ENCODE measurements at places on chromosomes 6 and 20. TPM values are rescaled to one million over a fixed set of nuclear protein-coding genes. Genes with fewer than 3 reads are reported as not detected.

DNA sequence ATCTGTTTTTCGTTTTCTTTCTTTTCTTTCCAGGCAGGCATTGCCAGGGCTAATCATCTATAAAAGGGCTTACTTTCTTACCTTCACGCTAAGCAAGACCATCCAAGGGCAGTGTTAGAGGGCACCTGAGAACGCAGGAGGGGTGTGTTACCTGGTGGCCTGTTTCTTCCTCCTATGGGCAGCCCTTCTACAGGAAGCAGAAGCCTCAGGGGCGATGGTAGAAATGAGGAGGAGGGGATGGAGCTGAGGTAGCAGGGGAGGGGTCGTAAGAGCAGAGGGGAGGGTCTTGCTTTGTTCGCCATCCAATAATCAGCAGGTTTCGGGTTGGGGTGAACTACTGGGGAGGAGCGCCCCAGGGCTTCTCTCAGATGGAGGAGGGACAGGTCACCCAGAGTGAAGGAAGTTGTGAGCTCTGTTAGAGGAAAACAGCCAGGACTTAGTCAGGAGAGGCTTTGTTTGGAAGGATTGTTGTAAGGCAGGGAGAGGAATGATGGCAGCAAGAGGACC lies 1.5 kb upstream of the CCR6 start:
- H3K27me3 ChIP-seq = no peaks in the 10 kb centered on the region
- no peak for DNase-seq
- H3K36me3 ChIP-seq = no peaks in the 10 kb centered on the region

DNA sequence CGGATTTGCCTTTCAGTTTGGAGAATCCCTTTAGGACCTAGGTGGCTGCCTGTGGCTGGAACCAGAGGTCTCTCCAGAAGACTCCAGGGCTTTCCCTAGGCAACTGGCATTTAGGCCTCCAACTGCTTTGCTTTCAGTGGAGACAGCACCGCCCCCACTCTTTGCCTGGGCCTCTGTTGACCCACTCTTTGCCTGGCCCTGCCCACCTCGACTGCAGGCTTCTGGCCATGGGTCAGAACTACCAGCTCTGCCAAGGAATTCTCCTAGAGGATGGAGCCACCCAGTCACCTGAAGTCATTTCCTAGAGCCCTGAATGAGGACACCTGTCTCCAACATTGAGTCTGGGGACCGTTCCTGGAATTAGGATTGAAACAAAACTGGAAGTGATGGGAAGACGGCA lies 439.0 kb upstream of the CDH4 start:
- no peak for DNase-seq
- no peaks in the 10 kb centered on the region for H3K4me1 ChIP-seq
- H3K36me3 ChIP-seq = no peaks in the 10 kb centered on the region
- no peaks in the 10 kb centered on the region for H3K27me3 ChIP-seq
- H3K27ac ChIP-seq = no peak overlapping the region

GRCh38 chr6:1747531-1747930 lies 137.8 kb downstream of the FOXC1 start:
- no peaks in the 10 kb centered on the region for H3K27me3 ChIP-seq
- no peak overlapping the region for H3K27ac ChIP-seq
- DNase-seq = no peak
- H3K4me1 ChIP-seq = no peaks in the 10 kb centered on the region
- H3K4me3 ChIP-seq = no peak overlapping the region

GRCh38 chr6:167513778-167514177 lies 188.9 kb downstream of the TTLL2 start:
- H3K27me3 ChIP-seq = no peaks in the 10 kb centered on the region
- no peak overlapping the region for H3K4me3 ChIP-seq
- H3K36me3 ChIP-seq = no peaks in the 10 kb centered on the region
- DNase-seq = no peak

DNA sequence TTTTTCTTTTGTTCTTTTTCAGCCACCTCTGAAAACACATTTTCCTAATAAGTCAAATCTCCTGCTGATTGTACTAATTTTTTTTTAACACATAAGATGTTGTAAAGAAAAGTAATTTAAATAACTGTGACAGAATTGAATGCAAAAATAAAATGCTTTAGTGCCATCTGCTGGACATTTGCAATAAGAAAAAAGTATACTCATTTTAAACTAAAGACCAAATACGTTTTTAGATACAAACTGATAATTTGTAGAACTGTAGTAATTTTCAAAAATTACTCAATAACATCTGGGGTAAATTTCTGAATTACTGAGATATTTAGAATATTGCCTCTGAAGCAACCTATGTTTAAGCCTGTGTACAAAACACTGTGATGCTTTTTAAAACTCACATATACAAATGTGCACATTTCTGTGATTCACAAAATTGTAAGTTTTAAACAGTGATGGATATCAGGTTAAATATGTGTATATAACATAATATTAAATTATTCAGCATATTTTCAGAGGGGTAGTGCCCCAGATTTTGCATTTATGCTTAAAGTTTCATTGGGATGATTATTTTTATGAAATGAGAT lies 198.7 kb downstream of the RIMS1 start:
- peak; percentile 46 for DNase-seq
- 0 out of 2 replicates have a peak, but pooled peaks cover 3% of the 10 kb centered on the region for H3K27me3 ChIP-seq
- H3K27ac ChIP-seq = no peak overlapping the region
- H3K4me1 ChIP-seq = no peaks in the 10 kb centered on the region
- H3K4me3 ChIP-seq = no peak overlapping the region
- H3K36me3 ChIP-seq = no peaks in the 10 kb centered on the region

GRCh38 chr20:57065646-57066045 lies 200.8 kb downstream of the BMP7 start:
- no peak overlapping the region for H3K27ac ChIP-seq
- no peak for DNase-seq
- no peaks in the 10 kb centered on the region for H3K36me3 ChIP-seq
- H3K27me3 ChIP-seq = peaks cover 25% of the 10 kb centered on the region
- 0 out of 2 replicates have a peak, but pooled peaks cover 7% of the 10 kb centered on the region for H3K4me1 ChIP-seq
- H3K4me3 ChIP-seq = no peak overlapping the region

DNA sequence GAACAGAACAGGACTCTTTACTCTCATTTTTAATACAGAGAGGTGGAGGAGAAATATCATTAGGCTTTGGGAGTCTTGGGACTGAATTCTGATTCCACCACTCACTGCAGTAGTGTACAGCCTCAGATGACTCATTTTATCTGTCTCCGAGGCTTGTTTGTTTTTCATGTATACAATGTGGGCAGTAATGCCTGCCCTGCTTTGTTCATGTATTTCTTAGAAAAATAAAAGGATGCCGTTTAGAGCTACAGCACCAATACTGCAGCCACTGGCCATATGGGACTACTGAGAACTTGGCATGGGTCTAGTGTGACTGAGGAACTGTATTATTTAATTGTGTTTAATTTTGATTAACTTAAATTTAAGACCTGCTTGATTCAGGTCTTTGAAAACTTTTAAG lies 41.2 kb upstream of the JAG1 start:
- peak; percentile 64 for DNase-seq
- no peak overlapping the region for H3K27ac ChIP-seq
- no peaks in the 10 kb centered on the region for H3K27me3 ChIP-seq
- no peak overlapping the region for H3K4me3 ChIP-seq

- no peak overlapping the region for H3K27ac ChIP-seq
- H3K4me3 ChIP-seq = no peak overlapping the region
- H3K27me3 ChIP-seq = no peaks in the 10 kb centered on the region
- no peaks in the 10 kb centered on the region for H3K36me3 ChIP-seq
Observed at GRCh38 chr6:156630613-156631302, 146.4 kb upstream of the ARID1B start.

GRCh38 chr6:135710042-135710441 lies 141.5 kb upstream of the PDE7B start:
- no peak overlapping the region for H3K4me3 ChIP-seq
- no peaks in the 10 kb centered on the region for H3K4me1 ChIP-seq
- no peak overlapping the region for H3K27ac ChIP-seq
- no peak for DNase-seq

- no peaks in the 10 kb centered on the region for H3K36me3 ChIP-seq
- H3K4me1 ChIP-seq = peaks cover 3% of the 10 kb centered on the region
- DNase-seq = no peak
- H3K4me3 ChIP-seq = no peak overlapping the region
- no peak overlapping the region for H3K27ac ChIP-seq
- H3K27me3 ChIP-seq = no peaks in the 10 kb centered on the region
Observed at GRCh38 chr20:19834287-19834686, 76.2 kb downstream of the RIN2 start.

DNA sequence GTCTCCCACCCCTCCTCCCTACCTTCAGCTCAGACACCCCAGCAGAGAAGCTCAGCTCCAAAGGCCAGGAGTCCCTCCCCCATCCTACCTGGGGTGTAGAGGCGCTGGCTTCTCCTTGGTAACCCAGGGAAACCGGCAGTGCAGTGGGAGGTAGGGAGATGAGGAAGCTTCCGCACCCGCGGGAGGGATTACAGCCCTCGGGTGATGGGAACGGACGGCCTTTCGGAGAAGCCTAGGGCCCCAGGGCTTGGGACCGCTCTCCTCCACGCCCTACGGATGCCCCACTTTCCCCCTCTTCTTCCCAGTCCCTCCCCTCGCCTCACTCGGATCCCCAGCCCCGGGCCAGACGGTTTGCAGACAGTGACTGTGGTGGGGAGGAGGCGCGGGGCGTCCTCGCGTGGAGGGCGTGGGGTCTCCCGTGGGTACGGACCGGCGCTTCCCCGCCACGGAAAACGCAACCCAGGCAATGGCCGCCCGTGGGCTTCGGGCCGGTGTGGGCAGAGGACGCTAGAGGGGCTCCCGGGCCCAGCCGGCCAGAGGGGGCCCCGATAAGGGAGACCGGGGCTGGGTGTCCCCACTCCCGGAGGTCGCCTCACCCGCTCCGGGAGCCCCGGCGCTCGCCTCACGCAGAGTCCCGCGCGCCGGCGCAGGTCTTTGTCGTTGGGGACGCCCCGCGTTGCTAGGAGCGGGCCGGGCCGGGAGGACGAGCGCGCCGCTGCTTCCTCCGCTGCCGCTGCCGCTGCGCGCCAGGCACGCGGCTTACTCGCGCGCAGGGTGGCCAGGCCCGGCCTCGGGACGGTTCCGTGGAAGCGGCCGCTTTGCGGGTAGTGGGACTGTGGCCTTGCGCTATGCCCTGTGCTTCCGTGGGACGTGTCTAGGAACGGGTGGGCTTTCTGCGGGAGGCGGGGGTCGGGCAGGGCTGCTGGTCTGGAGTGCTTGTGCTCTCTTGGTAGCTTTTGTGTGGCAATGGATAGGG lies 15.8 kb downstream of the AARS2 start:
- peak overlapping the region; percentile 62 for H3K4me3 ChIP-seq
- no peaks in the 10 kb centered on the region for H3K36me3 ChIP-seq
- H3K4me1 ChIP-seq = no peaks in the 10 kb centered on the region
- peak; percentile 65 for DNase-seq

- no peak for DNase-seq
- H3K27me3 ChIP-seq = no peaks in the 10 kb centered on the region
- H3K36me3 ChIP-seq = no peaks in the 10 kb centered on the region
- no peak overlapping the region for H3K27ac ChIP-seq
- H3K4me3 ChIP-seq = no peak overlapping the region
Observed at GRCh38 chr6:19599796-19600464, 237.2 kb upstream of the ID4 start.

DNA sequence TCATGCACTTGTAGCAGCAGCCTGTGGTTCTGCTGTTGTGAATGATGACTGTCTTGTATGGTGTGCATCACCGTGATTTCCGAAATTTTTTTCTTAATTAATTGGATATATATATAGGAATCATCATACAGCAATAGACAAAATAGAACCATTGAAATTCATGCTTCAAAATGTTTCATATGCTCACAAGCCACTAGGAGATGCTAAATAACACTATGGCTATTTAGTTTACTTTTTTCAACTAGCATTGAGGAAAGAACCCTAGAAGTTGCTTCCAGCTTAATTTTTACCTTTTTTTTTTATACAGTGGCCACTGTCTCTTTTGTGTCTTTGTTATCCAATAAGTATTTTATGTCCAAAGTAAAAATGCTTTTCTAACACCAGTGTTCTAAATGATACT lies 485.4 kb downstream of the CDKAL1 start:
- H3K36me3 ChIP-seq = no peaks in the 10 kb centered on the region
- no peak overlapping the region for H3K27ac ChIP-seq
- no peaks in the 10 kb centered on the region for H3K4me1 ChIP-seq
- no peak overlapping the region for H3K4me3 ChIP-seq
- peak; percentile 17 for DNase-seq
- H3K27me3 ChIP-seq = no peaks in the 10 kb centered on the region

- H3K27ac ChIP-seq = no peak overlapping the region
- H3K4me3 ChIP-seq = no peak overlapping the region
Observed at GRCh38 chr6:167034056-167034455, 34.9 kb downstream of the CEP43 start.

DNA sequence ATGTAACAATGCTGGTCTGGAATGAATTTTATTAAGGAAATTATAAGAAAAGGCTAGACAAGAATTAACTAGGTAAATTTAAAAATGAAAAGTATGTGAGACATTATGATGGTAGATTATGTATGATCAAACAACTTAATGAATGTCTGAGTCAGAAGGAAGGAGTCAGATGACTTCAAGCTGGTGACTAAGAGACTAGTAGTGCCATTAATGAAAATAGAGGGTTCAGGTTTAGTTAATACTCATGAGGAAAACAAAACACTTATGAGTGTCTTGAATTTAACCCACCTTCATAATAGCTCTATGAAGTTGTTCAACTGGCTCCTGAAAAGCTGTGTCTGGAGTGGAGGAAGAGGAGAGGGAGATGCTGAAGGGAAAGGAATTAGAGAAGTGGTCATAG lies 256.3 kb downstream of the ADGRB3 start:
- H3K27ac ChIP-seq = no peak overlapping the region
- no peaks in the 10 kb centered on the region for H3K27me3 ChIP-seq
- peak; percentile 4 for DNase-seq

DNA sequence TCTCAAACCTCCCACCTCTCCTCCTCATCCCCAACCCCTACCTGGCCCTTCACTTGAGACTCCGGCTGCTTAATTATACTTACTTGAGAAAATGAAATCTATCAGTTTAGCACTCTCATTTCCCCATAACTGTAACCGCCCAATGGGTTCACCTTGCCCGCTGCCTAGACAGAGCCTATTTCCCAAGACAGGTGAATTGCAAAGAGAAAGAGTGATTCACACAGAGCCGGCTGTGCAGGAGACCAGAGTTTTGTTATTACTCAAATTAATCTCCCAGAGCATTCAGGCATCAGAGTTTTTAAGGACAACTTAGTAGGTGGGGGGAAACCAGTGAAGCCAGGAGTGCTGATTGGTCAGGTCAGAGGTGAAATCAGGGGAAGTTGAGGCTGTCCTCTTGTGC lies 301.4 kb upstream of the CDYL start:
- H3K27ac ChIP-seq = no peak overlapping the region
- no peak for DNase-seq
- no peaks in the 10 kb centered on the region for H3K27me3 ChIP-seq
- H3K4me1 ChIP-seq = no peaks in the 10 kb centered on the region

- H3K27me3 ChIP-seq = peaks cover 25% of the 10 kb centered on the region
- H3K4me3 ChIP-seq = no peak overlapping the region
- DNase-seq = peak; percentile 21
- H3K4me1 ChIP-seq = no peaks in the 10 kb centered on the region
Observed at GRCh38 chr20:63381781-63382431, 20.8 kb upstream of the CHRNA4 start.

- H3K36me3 ChIP-seq = no peaks in the 10 kb centered on the region
- no peaks in the 10 kb centered on the region for H3K27me3 ChIP-seq
- peaks cover 8% of the 10 kb centered on the region for H3K4me1 ChIP-seq
- no peak overlapping the region for H3K4me3 ChIP-seq
- DNase-seq = no peak
Observed at GRCh38 chr6:78577585-78577984, 289.8 kb upstream of the IRAK1BP1 start.

Gene SNX9
- total RNA-seq = 77.8 TPM

Gene ITPR3
- 10.4 TPM for total RNA-seq

Gene SFTA2
- total RNA-seq = not detected

Gene PSMF1
- total RNA-seq = 160 TPM

Gene SAMD10
- 1.3 TPM for total RNA-seq

Gene HLA-DRB1
- not detected for total RNA-seq

Gene SEMG1
- total RNA-seq = not detected

Gene CBLN4
- not detected for total RNA-seq

Gene TSBP1
- total RNA-seq = not detected

Gene PACRG
- total RNA-seq = 0.13 TPM

Data from GM23248 (cell line).